Stimulated activated CD8-positive, alpha-beta memory T cell treated with anti-CD3 and anti-CD28 coated beads, Interleukin-4, amount 100 ng/mL, for 4 hours (primary cell): ENCODE measurements at places on chromosomes 4 and X.
A peak's percentile ranks its signal among the peaks of the same experiment; 100 is the strongest.

DNA sequence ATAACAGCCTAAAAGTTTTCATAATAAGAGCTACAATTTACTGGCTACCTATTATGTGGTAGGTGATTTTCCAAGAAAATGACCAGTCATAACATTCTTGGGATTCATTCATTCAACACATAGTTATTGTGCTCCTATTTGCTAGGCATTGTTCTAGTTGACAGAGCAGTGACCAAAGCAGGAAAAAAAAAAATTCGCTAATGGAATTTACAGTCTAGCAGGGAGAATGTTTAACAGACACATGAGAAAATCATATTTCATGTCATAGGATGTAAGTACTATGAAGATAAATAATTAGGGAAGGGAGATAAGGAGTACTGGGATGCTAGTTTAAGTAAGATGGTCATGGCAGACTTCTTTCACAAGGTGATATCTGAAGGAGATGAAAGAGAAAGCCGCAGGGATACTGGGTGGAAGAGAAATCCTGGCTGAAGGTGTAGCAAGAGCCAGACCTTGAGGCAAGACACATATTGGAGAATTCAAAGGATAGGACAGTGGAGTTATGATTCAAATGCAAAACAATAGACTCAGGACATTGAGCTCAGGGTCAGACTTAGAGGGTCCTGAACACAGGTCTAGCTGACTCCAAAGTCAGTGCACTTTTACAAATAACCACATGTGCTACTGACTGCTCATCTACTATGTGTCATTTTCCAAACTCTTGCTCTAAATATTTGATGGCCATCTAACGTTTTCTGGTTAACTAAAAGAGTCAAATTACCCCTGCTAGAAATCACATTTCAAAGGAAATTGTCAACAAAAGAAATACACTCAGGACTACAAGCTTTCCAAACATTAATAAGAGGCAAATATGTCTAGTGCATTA is 20.4 kb downstream of the SPCS3 start:
- no peak for DNase-seq

- DNase-seq: no peak
These were observed 142.2 kb downstream of the SH2D1A start for GRCh38 chrX:124488412-124489161.

DNA sequence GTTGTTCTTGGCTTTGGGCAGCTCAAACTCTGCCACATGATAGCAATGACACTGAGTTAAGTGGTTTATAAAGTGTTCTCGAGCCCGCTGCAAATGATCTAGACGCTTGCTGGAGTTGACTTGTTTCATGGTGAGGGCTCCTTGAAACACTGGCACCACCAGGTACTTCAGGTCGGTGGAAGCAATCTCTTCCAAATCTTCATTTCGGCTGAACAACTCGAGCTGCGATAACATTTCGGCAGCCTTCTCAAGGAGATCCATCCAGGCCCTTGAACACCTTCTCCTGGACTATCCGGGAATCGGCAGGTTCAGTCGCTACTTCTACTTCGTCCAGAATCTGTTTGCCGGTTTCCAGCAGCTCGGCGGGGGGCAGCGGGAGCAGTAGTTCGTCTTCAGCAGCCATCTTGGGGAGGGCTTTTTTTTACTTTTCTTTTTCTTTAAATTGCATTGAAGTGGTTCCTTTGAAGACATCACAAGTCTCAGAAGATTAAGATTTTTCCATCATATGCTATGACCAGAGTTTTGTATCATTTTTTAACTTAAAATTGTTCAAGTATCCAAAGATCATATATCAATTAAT is 28.0 kb downstream of the HNRNPDL start:
- no peak for DNase-seq

GRCh38 chr4:26819026-26819425 is 41.6 kb upstream of the STIM2 start:
- DNase-seq: no peak

- DNase-seq: no peak
These were observed 66.3 kb downstream of the TSPAN7 start for GRCh38 chrX:38627683-38628082.

DNA sequence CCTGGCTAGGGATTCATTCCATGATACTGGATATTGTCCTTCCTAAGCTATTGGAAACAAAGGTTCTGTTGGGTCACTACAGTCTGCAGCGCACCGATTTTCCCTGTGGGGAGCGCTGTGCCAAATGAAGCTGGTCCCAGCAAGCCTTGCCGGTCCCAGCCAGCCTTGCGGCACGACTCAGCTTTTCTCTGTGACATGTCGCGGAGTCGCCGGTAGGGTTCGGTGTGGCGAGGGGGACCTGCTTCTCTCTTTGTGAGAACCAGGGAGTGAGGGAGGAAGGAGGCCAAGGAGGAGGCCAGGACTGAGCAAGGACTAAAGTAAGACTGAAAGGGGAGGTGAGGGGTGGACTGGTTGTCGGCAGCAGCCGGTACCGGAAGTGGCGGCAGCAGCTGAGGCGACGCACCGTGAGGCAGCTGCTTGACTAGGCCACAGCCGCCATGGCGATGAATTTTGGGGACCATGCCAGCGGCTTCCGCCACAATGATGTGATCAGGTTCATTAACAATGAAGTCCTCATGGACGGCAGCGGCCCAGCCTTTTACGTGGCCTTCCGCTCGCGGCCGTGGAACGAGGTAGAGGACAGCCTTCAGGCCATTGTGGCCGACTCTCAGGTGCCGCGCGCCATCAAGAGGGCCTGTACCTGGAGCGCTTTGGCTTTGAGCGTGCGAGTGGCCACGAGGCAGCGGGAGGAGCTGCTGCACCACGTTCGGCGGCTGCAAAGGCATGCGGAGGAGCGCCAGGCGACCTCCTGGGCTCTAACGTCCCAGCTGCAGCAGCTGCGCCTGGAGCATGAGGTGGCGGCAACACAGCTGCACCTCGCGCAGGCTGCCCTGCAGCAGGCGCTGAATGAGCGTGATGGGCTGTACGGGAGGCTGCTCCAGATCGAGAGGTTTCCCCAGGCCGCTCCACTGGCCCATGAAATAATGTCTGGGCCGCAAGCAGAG is at the start of gene TEX13D:
TEX13D (plus strand) TSS at position 180 of the 944 bp plus-strand sequence; CDS start at position 438, 258 bp downstream.
- DNase-seq: no peak

- DNase-seq: no peak
These were observed 171.4 kb upstream of the NRK start for GRCh38 chrX:105650986-105651385.

GRCh38 chr4:174120446-174121295 is 162.8 kb downstream of the FBXO8 start:
- no peak for DNase-seq

DNA sequence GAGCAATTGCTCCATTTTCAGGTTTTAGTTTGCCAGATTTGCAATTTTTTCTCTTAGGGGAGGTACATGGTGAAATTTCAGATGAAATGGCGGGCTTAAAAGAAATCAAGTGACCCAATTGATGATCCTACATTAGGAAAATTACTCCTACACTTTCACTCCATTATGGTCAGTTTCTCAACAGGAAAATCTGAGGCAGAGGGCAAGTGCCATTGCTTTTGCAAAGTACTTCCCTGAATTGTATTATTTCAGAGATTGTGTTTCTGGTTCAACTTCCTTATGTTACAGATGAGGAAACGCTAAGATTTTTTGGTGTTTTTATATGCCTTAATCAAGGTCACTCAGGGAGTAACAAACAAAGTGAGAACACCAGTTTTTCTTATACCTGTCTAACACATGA is 302.2 kb downstream of the ARAP2 start:
- no peak for DNase-seq

DNA sequence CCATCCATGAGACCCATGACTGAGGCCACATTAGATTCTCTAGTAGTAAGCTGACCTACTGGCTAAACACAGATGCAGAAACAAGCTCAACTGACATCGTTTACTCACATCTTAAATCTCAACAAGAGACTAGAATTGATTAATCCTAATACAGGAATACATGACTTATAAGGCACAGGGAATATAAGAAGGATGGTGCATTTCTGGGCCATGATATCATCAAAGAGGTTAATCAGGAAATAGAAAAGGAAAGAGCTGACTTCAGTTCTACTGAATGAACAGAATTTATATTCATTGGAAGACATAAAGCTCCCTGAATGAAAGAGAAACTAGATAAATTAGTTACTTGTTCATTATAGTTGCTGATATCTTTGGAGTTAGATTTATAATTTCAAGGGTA is 1406.5 kb downstream of the STIM2 start:
- no peak for DNase-seq

- peak; percentile 7 for DNase-seq
These were observed 174.5 kb downstream of the NSUN7 start for GRCh38 chr4:40924096-40924792.

GRCh38 chr4:101818362-101818761 is 27.8 kb downstream of the BANK1 start:
- DNase-seq: no peak

DNA sequence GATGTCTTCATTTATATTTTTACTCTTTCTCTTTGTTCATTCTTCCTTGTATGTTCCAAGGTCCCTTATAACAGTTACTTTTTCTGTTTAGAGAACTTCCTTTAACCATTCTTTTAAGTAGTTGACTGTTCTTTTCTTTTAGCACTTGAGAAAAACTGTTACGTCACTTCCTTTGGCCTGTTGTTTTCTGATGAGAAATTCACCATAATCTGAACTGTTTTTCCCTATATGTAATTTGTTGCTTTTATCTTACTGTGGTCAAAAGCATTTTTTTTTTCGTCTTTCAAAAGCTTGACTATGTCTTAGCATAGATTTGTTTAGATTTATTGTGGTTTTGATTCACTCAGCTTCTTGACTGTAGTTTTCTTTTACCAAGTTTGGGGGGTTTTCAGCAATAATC is 1660.3 kb upstream of the PCDH10 start:
- DNase-seq: no peak

- DNase-seq: no peak
These were observed 1.4 kb downstream of the NKX6-1 start for GRCh38 chr4:84497504-84498202.

- DNase-seq: no peak
These were observed 95.7 kb downstream of the ANTXR2 start for GRCh38 chr4:79977131-79977840.

DNA sequence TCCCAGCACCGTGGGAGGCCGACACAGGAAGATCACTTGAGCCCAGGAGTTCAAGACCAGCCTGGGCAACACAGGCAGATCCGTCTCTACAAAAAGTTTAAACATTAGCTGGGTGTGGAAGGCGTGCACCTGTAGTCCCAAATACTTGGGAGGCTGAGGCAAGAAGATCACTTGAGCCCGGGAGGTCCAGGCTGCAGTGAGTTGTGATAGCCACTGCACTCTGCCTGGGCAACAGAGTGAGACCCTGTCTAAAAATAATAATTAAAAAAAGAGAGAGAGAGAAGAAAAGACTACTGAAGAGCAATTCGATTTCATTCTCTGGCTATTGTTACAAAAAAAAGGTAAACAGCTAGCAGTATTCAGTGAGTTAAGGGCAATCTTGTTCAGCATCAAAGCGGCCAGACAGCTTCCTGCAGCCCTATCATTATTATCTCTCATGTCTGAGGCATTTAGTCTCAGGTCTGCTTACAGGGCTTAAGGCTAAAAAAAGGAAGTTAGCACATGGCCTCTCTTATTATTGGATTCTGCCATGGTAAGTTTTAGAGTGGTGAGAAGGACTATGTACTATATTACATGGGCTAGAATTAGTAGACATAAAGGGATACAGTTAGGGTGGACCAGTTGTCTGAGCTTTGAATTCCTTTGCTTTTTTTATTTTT is 37.9 kb downstream of the ARHGEF6 start:
- DNase-seq: no peak

- no peak for DNase-seq
These were observed 11.6 kb upstream of the TNIP2 start for GRCh38 chr4:2767705-2768074.

DNA sequence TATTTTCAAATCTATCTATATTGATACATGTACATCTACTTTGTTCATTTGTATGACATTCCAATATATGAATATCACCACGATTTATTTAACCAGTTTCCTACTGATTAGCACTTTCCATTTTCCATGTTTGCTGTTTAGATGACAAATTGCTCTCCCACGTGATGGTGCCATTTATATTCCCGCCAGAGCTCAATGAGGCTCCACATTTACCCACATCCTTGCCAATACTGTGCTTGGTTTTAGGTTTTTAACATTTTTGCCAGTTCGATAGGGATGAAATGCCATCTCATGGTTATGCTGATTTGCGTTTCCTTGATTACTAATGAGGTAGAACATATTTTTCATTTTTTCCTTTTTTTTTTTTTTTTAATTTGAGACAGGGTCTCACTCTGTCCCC is 86.7 kb upstream of the TRIM2 start:
- no peak for DNase-seq

GRCh38 chrX:13130816-13131215 is 86.4 kb upstream of the FAM9C start:
- DNase-seq: no peak

- DNase-seq: no peak
These were observed 9.2 kb upstream of the IQSEC2 start for GRCh38 chrX:53290441-53291041.

GRCh38 chr4:186137196-186137794 is 32.8 kb downstream of the FAM149A start:
- no peak for DNase-seq

GRCh38 chrX:124573468-124573867 is 227.1 kb downstream of the SH2D1A start:
- no peak for DNase-seq

DNA sequence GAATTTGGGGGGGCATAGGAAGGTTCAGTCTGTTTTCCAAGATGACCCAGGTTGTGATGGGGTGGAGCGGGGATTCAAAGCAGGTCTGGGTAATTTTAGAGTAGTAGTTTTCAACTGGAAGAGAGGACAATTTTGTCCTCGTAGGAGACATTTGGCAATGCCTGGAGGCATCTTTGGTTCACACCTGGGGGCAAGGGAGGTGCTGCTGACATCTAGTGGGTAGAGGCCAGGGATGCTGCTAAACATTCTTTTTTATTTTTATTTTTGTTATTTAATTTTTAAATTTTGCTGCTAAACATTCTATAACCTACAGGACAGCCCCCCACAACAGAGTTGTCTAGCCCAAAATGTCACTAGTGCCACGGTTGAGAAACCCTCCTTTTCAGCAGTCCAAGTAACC is 1.9 kb downstream of the RAB9A start:
- no peak for DNase-seq

- no peak for DNase-seq
These were observed 155.0 kb downstream of the RELL1 start for GRCh38 chr4:37531151-37531550.

DNA sequence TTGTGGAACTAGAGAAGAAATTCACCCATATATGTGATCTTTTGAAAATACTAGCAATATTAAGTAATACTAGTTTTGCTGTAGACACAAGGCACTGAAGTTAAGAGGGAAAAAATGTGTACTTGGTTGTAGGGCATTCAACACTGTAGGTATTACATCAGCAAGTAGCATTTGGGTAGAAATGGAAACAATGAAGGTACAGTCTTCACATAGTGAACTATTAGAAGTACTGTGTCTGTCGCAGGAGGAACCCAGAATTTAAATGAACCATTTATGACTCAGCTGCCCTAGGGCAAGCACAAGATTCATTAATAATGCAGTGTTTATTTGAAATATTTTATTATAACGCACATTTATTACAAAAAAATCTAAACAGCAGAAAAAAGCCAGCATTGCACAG is 572.7 kb upstream of the TENM3 start:
- DNase-seq: no peak

- DNase-seq: no peak
These were observed 2050.2 kb upstream of the AGA start for GRCh38 chr4:179492260-179493080.

- DNase-seq: no peak
These were observed 55.2 kb upstream of the TRPC3 start for GRCh38 chr4:122007016-122007415.
